ENCODE measurements at places on chromosomes 3 and 15.

DNA sequence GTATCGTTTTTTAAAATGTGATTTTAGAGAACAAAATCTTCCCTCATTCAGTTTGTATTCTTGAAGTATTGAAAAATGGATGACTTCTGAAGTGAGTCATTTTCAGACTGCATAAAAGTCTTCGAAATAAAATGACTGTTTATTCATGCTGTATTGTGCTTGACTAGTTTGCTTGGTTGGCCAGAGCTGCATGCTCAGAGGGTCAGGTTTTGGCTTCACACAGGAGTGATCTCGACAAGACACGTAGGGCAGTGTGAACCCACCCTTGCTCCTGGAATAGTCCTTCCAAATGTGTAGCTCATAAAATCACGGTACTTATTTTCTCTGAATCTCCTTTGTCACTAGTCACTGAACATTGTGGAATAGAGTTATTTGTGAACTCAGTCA lies 73.3 kb downstream of the FNDC3B start:
- no peak for DNase-seq

- no peak for DNase-seq
These were observed 188.7 kb downstream of the UBE3A start for GRCh38 chr15:25250011-25250596.

GRCh38 chr3:196177567-196177966 lies 33.6 kb downstream of the ZDHHC19 start:
- DNase-seq = no peak

- peak; percentile 31 for DNase-seq
These were observed 25.6 kb downstream of the HACD2 start for GRCh38 chr3:123559040-123559861.

GRCh38 chr15:69860921-69861320 lies 236.8 kb downstream of the TLE3 start:
- no peak for DNase-seq

- DNase-seq = no peak
These were observed 88.4 kb upstream of the ATP11B start for GRCh38 chr3:182704926-182705325.

- DNase-seq = no peak
These were observed 34.3 kb upstream of the VIPR1 start for GRCh38 chr3:42468111-42468510.

DNA sequence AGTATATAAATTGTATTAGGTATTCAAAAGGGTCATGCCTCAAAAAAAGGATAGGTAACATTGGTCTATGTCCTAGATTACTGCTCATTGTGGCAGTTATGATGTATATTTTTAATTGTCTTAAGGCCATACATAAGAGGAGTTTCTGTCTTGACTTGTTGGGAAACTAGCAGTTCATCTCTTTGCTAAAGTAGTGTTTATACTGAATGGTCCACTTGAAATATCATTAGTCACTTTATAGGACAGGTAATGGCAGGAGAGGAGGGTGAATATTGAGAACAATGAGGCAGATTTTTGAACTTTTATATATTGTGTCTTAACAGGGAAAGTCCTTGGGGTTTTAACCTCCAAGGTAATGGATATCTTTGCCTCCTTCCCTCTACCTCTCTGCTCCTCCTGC lies 58.4 kb downstream of the TP63 start:
- no peak for DNase-seq

- DNase-seq = no peak
These were observed 108.8 kb downstream of the TOP2B start for GRCh38 chr3:25555695-25556437.

GRCh38 chr15:62881056-62881455 lies 161.5 kb upstream of the TPM1 start:
- no peak for DNase-seq

- no peak for DNase-seq
These were observed 268.4 kb upstream of the ROPN1 start for GRCh38 chr3:124260206-124260915.

GRCh38 chr3:112504123-112504522 lies 4.9 kb upstream of the BTLA start:
- no peak for DNase-seq
